Upper lobe of right lung (tissue), 1 donor: ENCODE measurements at places on chromosomes 5 and 9. TPM values are rescaled to one million over a fixed set of nuclear protein-coding genes. Genes with fewer than 3 reads are reported as not detected.

The RNF208 gene
- total RNA-seq = 6.7 TPM

DNA sequence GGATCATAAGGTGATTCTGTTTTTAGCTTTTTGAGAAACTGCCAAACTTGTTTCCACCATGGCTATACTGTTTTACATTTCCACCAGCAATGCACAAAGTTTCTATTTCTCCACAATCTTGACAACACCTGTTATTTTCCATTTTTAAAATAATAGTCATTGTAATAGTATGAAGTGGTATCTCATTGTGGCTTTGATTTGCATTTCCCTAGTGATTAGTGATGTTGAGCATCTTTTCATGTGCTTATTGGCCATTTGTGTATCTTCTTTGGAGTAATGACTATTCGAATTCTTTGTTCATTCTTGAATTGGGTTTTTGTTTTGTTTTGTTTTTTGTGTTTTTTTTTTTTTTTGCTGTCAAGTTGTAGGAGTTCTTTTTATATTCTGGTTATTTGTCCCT, 4.9 kb downstream of the GARNL3 start:
- no peak for DNase-seq

- no peak for DNase-seq
Observed at GRCh38 chr9:92592537-92592936, 56.7 kb upstream of the ECM2 start.

The WWC1 gene
- 94.2 TPM for total RNA-seq

The FOXD4L6 gene
- total RNA-seq = not detected

The CCL21 gene
- total RNA-seq = 37.7 TPM

GRCh38 chr9:72474676-72475075, 46.7 kb upstream of the TMC1 start:
- no peak for DNase-seq

The NDST1 gene
- 143 TPM for total RNA-seq

The MAP1B gene
- total RNA-seq = 20.5 TPM

DNA sequence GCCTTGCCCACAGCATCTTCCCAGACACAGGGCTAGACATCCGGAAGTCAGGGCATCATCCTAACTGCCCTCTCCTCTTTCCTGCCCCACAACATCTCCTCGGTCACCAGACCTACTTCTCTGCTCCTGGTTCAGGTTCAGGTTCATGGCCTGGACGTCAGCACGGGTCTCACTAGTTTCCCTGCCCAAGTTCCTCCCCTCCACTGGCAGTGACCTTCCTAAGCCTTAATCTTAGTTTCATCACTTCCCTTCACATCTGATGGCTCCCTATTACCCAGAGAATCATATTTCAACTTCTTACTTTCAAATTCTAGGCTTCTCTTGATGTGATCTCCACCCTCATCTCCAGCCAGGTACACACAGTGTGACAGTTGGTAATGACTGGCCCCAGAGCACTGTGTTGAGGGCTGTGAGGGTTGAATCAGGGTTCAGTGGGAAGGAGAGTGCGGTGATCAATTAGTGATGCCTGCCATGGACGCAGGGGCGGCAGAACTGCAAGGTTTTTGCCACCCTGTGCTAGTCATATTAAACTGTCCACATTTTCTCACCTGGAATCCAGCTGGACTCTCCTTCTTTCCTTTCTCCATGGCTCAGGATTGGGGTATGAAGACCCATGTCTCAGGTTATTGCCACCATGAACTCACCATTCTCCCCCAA, 34.3 kb upstream of the CRB2 start:
- no peak for DNase-seq

DNA sequence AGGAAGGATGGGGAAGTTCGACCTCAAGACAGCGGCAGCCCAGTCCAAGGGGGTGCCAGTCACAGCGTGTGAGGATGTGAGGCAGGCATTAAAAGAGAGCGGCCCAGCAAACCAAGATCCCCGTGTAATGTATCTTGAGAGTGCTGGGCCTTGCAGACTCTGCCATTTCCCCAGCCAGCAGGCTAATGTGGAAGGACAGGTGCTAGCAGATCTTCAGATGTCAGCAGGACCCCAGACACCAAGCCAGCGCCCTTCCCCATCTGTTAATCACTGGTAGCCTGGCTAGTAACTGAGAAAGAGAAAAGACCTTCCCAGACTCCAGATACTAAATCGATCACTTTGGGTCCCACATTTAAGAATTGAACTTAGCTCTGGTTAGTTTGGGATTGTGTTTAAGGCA, 62.2 kb downstream of the NTRK2 start:
- DNase-seq = no peak

DNA sequence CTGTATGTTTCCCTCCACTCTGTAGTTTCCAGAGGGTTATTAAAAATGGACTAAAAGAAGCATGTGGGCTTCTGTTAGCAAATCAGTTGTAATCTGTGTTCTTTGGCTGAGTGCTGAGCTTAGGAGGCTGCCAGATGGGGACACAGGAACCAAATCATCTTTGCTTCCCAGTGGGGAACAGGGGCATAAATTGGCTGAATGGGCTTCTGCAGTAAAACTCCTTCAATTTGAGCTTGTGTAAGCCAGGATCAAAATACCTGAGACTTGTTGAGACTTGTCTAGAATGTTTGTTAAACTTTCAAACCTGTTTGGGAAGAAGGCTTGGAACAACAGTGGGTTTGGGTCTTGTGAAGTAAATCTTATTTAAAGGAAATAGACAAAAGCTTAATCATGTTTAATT, 32.2 kb upstream of the TNFAIP8 start:
- no peak for DNase-seq
